ENCODE measurements at places on chromosomes 1 and 21.

GRCh38 chr1:183198463-183198862 is 12.4 kb downstream of the LAMC2 start:
- no peak for DNase-seq

DNA sequence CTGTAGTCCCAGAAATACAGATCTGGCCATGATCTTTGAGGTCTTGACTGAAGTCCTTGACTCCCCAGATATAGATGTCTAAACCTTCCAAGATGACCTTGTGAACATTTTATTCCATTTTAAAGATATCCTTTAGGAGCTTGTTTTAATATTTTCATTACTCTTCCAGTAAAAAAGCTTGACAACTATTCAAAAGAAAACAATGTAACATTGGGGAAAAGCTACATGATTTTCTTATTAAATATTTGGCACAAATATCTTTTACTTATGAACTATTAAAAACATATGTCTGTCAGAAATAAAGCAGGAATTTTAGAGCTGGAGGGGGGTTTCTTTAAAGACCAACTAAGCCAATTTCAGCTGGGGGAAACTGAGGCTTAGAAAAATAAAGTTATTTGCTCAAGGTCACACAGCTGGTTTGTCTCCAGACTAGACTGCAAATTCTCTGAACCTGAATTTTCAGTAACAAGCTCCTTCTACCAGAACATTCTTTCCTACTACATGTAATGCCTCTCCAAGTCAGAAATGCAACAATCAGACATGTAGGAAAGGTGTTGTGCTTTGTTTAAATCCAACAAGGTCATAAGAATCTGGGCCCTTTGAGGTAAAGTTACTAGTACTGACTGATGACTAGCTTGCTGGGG is 67.0 kb upstream of the PTCH2 start:
- DNase-seq = no peak

- DNase-seq = no peak
Measured at GRCh38 chr21:45866551-45866950, 115.0 kb upstream of the COL6A1 start.

DNA sequence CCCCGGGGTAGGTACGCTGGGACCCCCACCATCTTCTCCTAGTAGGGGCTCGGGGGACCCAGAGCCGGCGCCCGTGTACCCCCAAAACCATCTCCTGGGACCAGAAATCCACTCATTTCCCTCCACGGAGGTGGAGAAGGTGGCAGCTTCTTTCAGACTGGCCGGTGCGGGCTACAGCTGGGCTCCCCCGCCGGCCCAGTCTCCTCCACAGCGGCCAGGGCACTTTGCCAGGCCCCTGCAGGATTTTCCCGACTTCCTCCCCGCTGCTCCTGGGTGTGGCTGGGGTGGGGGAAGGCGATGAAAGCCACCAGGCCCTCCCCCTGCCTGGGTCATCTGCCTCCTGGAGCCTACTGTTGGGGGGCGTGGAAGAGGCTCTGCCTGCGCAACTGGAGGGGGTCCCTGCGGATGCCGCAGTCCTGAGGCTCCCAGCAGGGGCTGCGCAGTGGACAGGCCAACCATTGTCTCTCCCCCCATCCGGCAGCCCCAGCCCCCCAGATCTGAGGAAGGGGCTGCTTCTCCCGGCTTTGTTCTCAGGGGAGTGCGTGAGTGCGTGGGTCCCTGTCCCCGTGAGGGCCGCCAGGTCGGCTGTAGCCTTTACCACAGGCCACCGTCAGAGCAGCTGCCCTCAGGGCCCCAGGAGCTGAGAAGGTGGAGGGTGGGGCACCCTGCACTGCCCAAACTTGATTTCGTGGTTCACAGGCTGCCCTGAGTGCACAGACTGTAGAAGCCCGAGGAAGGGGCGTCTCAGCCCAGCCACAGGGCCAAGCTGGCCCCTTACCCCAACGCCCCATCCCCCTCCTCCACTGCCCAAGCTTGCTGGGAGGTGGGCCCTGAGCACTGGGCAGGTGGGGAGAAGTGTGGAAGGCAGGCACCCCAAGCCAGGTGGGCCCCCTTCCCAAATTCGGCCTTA is 1.3 kb downstream of the AGRN start:
- no peak for DNase-seq

DNA sequence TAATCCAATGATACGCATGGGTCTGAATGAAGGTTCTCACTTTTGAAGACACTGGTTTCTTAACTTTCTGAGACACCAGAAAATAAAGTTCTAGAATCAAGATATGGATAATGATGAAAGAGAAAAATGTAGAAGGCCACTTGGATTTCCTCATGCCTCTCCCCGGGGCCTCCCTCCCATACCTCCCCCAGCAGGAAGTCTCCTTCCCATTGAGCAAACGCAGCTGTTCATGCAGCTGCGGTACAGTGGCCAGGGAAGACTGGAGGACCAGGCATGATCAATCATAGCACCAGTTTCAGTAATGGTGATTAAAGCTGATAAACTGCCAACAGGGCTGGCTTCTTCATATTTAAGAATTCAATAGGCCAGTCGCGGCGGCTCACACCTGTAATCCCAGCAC is 10.9 kb upstream of the UBR4 start:
- no peak for DNase-seq

DNA sequence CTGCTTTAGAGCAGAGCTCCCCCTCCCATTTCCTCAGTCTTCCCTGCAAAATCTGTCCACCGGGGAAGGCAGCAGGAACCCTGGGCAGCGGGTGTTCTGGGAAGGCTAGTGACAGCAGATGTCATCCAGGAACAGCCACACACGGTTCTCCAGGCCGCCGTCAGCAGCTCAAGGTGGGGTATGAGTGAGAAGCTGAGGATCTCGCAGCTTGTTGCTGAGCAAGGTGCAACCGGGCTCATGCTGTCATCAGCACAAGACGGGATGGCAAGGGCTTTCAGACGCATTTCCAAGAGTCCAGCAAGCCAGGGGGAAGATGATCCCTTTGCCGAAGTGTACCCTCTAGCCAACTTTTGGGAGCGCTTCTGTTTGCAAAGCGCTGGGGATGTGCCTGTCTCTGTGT is 23.0 kb upstream of the SPSB1 start:
- DNase-seq = no peak

DNA sequence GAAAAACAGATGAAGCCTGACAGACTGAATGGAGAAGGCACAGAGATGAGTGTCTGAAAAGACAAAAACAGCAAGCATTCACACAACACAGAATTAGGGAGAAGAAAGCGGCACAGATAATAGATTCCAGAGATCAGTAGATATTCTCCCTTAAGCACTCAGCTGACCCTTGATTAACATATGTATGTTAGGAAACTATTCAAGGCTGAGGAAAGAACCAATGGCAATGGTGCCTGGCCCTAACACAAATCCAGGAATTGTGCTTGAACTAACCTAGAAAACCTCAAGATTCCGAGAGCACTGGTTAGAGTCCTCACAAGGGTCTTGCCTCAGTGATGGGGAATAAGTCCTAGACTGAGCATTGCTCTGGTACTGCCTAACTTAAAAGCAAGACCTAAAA is 30.9 kb downstream of the KCNT2 start:
- DNase-seq = no peak

DNA sequence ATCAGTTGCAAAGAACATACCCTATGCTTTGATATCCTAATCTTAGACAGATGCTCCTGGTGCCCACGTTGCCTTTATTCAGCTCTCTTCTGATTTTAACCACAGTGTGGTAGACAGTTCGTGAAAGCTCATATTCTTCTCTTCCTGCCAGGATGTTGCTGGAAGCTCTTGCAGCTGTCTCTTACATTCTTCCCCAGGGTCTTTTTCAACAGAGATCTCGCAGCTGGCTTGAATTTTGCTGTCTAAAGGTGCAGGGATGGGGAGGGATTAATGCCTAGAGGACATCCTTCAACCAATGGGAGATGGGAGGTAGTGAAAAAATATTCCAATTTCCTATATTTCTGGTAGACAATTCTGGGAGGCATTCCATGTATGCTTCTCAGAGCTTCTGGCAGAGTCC is 150.0 kb upstream of the APP start:
- DNase-seq = no peak

DNA sequence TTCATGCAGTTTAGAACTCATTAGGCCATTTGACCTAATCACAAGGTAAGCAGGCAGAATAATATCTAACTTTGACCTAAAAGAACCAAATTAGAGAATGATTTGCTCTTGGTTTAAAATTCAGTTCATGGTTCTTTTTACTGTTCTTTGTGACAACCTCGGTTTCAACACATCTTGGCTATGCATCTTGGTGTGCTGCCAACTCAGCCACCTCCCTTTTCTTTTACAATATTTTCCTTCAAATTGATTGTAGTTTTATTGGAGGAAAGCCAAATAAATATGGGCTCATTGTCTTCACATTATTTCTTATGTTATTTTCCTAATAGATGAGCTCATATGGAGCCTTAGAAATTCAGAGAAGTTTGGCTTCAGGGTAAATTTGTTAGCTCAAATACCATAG is 338.3 kb downstream of the SIPA1L2 start:
- no peak for DNase-seq

DNA sequence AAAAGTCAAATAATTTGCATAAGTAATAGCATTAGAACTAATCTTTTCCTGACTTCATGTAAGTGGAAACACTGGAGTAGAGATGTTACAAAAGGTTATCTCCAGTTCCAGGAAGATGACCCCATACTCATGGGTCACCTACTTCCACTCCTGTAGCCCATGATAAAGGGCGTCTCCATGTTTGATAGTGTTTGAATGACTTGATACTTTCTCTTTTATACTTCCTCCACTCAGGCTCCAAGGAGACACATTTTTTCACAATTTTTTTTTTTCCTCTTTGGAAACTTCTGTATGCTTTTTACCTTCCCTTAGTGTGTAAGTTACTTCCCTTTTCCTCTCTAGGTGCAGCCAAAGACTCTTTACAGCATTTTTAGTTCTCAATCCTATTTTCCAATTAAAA is 382.1 kb upstream of the B3GALT2 start:
- no peak for DNase-seq

- no peak for DNase-seq
Measured at GRCh38 chr1:179200586-179200985, 28.9 kb downstream of the ABL2 start.

- DNase-seq = no peak
Measured at GRCh38 chr1:84301004-84301784, at the start of gene SAMD13. Gene SAMD13, plus strand, starts transcription at chr1:84301708. Its CDS starts 1,527 bp downstream, at chr1:84303235.

DNA sequence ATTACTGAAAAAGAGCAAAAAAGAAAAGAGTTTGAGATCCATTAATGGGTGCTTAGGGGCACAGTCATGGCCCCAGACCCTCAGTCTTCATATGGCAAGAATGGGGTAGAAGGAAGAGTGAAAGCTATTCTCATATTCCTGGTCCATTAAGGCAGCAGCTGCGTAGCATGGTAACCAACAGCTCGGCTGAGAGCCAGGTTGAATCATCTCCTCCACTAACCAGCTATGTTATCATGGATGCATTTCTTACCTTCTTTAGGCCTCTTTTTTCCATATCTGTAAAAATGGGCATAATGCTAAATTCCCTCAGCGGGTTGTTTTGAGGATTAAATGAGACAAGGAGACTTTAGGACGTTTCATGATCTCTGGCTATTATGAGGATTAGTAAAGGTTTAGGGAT is 15.0 kb upstream of the SARS1 start:
- no peak for DNase-seq

GRCh38 chr1:115726161-115726560 is 42.4 kb downstream of the CASQ2 start:
- no peak for DNase-seq

- DNase-seq = no peak
Measured at GRCh38 chr1:187999973-188000372, 1171.2 kb downstream of the PLA2G4A start.

GRCh38 chr1:227170361-227171166 is 147.7 kb downstream of the CDC42BPA start:
- no peak for DNase-seq

- DNase-seq = no peak
Measured at GRCh38 chr1:245605480-245606156, 450.8 kb downstream of the KIF26B start.

GRCh38 chr1:117284399-117285215 is 73.9 kb upstream of the VTCN1 start:
- DNase-seq = no peak

DNA sequence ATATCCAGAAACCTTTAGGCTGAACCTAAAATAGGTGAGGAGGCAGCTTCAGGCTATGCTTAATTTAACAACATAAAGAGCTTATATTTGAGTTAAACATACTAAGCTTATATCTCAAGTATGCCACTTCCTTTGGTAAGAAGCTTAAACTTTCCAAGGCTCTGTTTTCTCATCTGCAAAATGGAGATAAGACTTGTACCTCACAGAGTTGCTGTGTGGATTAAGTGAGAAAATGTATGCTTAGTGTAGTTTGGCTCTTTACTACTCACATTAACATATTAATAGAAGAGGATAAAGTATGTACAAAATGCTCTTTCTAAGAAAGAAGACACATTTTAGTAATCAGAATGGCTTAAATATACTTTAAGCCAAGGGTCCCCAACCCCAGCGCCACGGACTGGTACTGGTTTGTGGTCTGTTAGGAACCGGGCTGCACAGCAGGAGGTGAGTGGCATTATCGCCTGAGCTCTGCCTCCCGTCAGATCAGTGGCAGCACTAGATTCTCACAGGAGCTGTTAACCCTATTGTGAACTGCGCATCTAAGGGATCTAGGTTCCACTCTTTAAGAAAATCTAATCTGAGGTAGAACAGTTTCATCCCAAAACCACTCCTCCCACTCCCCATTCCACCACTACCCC is 77.2 kb downstream of the HS2ST1 start:
- DNase-seq = no peak

DNA sequence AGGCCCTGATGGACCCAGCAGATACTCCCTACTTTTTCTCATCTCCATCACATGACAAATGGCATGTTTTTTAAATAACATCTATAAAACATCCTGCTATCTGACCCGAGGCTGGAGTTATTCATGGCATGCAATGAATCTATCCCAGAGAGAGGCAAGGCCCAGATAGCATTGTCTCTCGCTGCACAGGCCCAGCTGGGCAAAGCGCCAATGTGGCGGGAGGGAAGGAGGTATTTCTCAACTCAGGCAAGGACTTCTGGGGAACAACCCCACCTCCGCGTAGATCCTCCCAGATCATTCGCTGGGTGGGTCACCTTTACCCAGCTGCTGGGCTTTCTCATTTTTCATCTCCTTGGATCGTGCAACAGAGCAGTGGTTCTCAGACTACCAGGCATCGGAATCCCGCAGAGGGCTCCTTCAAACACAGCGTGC is 59.8 kb downstream of the ERG start:
- no peak for DNase-seq
